ENCODE measurements at places on chromosomes 11 and 22. TPM values are rescaled to one million over a fixed set of nuclear protein-coding genes. Genes with fewer than 3 reads are reported as not detected.

GRCh38 chr22:20591660-20592310 lies 84.4 kb downstream of the MED15 start:
- no peak for DNase-seq

- no peak for DNase-seq
These were observed 2.1 kb downstream of the KLHL35 start for GRCh38 chr11:75430714-75431532.

- no peak for DNase-seq
These were observed 71.2 kb downstream of the PDHX start for GRCh38 chr11:34987617-34988016.

DNA sequence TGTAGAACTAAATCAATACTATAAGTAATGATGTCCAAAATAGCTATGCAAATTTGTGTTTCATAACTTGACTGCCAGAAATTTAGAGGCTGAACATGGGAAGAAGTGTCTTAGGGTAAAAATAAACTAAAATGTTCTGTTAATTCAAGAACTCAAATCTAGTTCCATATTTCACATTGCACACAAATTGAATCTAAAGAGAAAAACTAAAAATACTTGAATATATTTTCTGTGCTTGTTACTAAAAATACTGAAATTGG lies 43.5 kb downstream of the FANCF start:
- DNase-seq: no peak

- no peak for DNase-seq
These were observed 55.2 kb upstream of the SLC22A12 start for GRCh38 chr11:64535811-64536210.

GRCh38 chr11:116742104-116742503 lies 30.7 kb downstream of the BUD13 start:
- DNase-seq: no peak

- DNase-seq: no peak
These were observed 156.7 kb downstream of the CTTN start for GRCh38 chr11:70555078-70555477.

DNA sequence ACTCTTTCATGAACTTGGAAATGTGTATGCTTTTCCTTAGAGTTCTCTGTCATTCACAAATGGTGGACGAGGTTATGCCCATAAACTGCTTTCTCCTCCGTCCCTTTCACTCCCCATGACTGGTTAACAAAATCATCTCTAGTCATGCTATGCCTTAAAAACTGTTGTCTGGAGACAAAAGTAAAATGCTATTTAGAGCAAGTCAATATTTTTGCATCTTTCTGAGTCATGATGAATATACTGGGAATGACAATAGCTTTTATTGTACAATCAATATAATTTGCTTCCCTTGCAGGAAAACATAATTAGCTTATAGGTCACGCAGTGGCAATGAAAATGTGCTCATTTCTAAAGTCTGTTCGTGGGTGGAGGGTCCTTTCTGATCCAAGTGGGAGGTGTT lies 216.7 kb upstream of the SORL1-AS1 start:
- no peak for DNase-seq

- no peak for DNase-seq
These were observed 10.0 kb upstream of the PLET1 start for GRCh38 chr11:112270551-112271180.

DNA sequence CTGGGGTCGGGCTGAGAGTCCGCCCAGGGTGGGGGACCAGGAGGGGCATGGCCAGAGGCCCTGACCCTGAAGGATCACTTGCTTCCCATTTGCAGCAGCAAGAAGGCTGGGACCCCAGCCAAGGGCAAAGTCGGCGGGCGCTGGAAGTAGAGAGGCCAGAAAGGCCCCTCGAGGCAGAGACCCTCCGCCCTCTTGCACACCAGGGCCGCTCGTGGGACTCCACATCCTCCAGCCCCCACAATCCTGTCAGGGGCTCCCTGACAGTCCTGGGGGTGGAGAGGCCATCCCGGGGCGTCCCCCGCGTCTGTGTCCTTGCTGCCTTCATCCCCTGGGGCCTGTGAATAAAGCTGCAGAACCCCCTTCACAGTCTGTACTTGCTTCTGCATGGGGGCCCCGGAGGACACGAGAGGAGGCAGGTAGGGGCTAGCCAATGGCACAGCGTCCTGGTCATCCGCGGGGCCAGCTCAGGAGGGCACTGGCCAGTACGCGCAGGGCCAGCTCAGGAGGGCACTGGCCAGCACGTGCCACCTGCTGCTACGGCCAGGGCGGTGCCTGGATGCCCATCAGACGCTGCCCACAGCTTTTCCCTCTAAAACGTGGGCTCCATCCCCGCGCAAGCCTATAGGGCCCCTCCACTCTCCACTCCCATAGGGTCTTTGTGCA lies 8.7 kb upstream of the MRPL23 start:
- DNase-seq: no peak

GRCh38 chr11:42802201-42802899 lies 509.4 kb upstream of the API5 start:
- no peak for DNase-seq

Gene DBX1
- not detected for total RNA-seq

Gene OR52H1
- not detected for total RNA-seq

Gene MUC6
- total RNA-seq: not detected

Gene HSPB2
- total RNA-seq: not detected
